Uterus (tissue), 4 donors: ENCODE measurements at places on chromosomes 1 and 21. TPM values are rescaled to one million over a fixed set of nuclear protein-coding genes. Genes with fewer than 3 reads are reported as not detected.

The S100A2 gene
- 2.1 TPM for total RNA-seq

The BARHL2 gene
- total RNA-seq: not detected

The ACKR1 gene
- total RNA-seq: 190 TPM

The HAO2 gene
- 1.4 TPM for total RNA-seq

The CD1E gene
- total RNA-seq: 0.21 TPM

The EYA3 gene
- 11.5 TPM for total RNA-seq

The FAM177B gene
- total RNA-seq: not detected

The SLC44A5 gene
- 5.5 TPM for total RNA-seq

The PIK3R3 gene
- total RNA-seq: 23.6 TPM

DNA sequence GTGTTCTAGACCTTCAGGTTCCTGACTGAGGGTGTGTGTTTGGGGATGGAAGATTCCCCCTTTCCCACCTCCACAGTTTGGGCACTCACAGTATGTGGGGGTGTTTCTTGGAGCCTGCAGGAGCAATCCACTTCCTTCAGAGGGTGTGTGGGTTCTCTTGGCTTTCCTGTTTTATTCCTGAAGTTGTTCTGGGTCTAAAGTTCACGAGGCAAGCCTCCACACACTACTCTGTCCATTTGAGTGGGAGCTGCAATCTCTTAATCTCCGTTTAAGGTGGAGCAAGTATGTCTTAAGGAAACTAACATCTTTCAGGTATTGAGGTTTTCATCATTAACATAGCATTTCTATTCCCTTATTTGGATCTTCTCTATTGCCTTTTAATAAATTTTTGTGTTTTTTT, 141.8 kb downstream of the TENT5C start:
- no peaks in the 10 kb centered on the region for H3K4me1 ChIP-seq
- H3K4me3 ChIP-seq: no peak overlapping the region
- no peak overlapping the region for H3K27ac ChIP-seq
- H3K27me3 ChIP-seq: no peaks in the 10 kb centered on the region
- DNase-seq: no peak

DNA sequence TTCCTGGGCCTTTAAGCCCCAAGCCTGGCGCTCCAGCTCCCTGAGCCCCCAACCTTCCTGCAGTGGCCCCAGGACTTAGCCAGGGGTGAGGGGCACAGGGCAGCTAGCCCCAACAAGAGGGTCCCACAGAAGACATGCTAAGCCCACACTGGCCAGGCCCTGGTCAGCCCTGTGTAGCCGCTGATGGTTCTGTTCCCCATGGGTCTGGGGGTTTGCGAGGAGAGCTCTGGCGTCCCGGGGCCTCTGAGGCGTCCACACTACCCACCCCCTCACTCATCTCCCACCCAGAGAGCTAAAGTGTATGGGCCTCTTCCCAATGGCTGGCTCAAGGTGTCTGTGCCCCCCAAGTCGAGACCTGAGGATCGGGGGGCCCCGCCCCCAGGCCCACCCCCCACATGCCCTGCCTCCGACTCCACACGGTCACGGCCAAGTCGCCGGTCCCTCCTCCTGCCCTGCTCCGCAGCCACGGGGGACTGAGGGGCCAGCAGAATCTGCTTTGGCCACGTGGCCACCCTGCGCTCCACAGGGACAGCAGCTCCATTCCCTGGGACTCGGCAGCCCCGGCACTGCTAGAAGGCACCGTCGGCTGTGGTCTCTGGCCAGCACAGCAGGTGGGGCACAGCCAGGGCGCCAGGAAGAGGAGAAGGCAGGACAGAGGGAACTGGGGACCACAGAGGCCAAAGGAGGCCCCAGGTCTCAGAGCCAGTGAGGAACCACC, 7.8 kb downstream of the TNFRSF18 start:
- no peaks in the 10 kb centered on the region for H3K36me3 ChIP-seq
- H3K27ac ChIP-seq: no peak overlapping the region
- DNase-seq: no peak
- peaks cover 8% of the 10 kb centered on the region for H3K4me1 ChIP-seq
- no peaks in the 10 kb centered on the region for H3K27me3 ChIP-seq
- H3K4me3 ChIP-seq: no peak overlapping the region

DNA sequence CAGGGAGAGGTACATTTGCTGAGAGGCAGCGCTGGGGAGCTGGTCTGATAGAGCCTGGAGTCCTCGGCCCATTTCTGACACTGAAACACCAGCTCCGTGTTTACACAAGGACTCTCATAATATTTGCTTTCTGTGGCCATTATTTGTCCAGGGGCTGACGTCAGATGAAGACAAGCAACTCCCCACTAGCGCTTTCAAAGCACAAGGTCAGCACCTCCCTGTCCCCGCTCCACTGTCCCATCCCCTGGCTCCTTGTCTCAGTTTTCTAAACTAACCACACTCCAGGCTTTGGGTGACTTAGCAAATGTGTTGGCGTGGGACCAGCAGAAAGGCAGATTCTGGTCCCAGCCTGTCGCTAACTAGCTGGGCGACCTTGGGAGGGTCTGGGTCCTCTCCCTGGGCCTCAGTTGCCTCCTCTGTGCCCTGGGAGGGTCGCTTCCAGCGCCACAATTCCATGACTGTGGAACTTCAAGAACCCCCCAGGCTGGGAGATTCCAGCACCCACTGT, 37.4 kb upstream of the ZBTB40 start:
- DNase-seq: no peak
- peaks cover 6% of the 10 kb centered on the region for H3K4me1 ChIP-seq
- no peaks in the 10 kb centered on the region for H3K36me3 ChIP-seq
- no peaks in the 10 kb centered on the region for H3K27me3 ChIP-seq
- no peak overlapping the region for H3K4me3 ChIP-seq

- H3K27me3 ChIP-seq: no peaks in the 10 kb centered on the region
- no peak for DNase-seq
- no peak overlapping the region for H3K4me3 ChIP-seq
- H3K4me1 ChIP-seq: no peaks in the 10 kb centered on the region
- H3K27ac ChIP-seq: no peak overlapping the region
Measured at GRCh38 chr1:166929911-166930310, 45.4 kb downstream of the ILDR2 start.

DNA sequence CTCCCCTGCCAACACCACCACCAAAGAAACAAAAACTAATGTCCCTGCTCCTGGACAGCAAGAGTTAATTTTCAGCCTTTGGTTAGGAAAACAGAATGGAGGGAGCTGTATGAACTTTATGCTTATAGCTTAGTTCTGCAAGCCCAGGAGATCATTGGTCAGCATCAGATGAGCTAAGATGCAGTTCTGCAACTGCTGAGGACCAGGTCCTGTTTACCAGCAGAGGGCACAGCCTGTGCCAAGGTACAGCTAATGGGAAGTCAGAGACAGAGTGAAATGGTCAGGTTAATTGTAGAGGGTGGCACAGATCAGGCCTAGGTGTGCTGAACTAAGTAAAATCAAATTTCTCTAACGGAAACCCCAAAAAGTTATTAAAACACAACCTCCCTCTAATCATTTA, 161.3 kb downstream of the ROR1 start:
- no peak overlapping the region for H3K4me3 ChIP-seq
- H3K27ac ChIP-seq: no peak overlapping the region
- DNase-seq: no peak
- no peaks in the 10 kb centered on the region for H3K36me3 ChIP-seq
- no peaks in the 10 kb centered on the region for H3K27me3 ChIP-seq

DNA sequence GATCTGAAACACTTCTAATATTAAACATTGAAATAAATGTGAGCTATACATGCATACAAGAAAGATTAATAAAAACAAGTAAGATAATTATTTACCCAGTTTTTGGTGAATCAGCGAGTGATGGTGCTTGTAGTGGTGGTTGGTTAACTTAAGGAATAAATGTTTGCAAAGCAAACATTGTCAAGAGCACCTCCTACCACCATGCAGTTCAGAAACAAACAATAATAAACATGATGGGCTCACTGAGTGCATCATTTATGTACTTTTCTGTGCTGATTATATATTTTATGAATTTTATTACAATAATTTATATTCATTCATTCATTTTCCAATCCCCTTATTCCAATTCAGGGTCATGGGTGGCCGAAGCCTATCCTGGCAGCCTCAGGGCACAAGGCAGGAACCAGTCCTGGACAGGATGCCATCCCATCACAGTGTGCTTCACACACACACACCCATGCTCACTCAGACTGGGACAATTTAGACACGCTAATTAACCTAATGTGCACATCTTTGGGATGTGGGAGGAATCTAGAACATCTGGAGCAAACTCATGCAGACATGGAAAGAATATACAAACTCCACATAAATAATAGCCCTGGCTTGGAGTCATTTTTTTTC, 57.8 kb downstream of the ZMYM4 start:
- no peaks in the 10 kb centered on the region for H3K4me1 ChIP-seq
- no peaks in the 10 kb centered on the region for H3K36me3 ChIP-seq
- no peaks in the 10 kb centered on the region for H3K27me3 ChIP-seq

- no peaks in the 10 kb centered on the region for H3K36me3 ChIP-seq
- H3K4me1 ChIP-seq: no peaks in the 10 kb centered on the region
Measured at GRCh38 chr1:214300149-214300780, 19.3 kb downstream of the SMYD2 start.

DNA sequence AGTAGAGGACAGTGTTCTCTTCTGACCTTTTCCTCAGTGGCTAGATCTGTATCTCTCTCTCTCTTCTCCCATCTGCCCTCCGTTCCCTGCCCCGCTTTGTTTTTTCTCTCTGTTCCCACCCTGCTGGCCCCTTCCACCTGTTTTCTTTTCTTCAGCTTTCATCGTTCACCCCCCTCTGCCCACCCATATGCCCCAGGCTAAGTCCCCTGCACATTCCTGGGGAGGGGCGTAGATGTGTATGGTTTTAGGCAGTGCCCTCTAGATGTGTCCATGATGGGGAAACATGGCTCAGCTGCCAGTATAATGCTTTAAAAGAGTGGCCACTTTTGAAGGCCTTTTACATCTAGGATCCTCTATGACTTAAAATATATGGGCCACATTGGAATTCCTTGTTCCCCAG, 13.6 kb downstream of the S100A11 start:
- H3K36me3 ChIP-seq: no peaks in the 10 kb centered on the region
- no peaks in the 10 kb centered on the region for H3K27me3 ChIP-seq
- no peaks in the 10 kb centered on the region for H3K4me1 ChIP-seq
- no peak overlapping the region for H3K4me3 ChIP-seq
- DNase-seq: no peak

DNA sequence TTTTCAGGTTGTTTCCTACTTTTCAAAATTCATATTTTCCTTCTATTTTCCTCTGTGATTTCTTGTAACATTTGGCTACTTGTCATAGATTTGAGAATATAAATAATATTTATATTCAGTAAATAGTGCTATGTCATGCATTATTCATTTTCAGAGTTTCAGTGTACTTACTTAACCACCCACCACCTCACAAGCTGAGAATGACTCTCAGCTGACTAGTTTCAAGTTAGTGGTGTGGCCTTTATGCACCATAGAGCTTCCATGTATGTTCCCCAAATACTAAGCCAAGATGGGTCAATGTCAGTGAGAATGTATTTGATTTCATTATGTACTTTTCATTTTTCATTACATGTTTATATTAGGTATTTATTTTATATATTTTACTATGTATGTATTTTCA, 56.9 kb upstream of the RGS1 start:
- DNase-seq: no peak
- H3K4me3 ChIP-seq: no peak overlapping the region
- H3K36me3 ChIP-seq: no peaks in the 10 kb centered on the region
- H3K27ac ChIP-seq: no peak overlapping the region

DNA sequence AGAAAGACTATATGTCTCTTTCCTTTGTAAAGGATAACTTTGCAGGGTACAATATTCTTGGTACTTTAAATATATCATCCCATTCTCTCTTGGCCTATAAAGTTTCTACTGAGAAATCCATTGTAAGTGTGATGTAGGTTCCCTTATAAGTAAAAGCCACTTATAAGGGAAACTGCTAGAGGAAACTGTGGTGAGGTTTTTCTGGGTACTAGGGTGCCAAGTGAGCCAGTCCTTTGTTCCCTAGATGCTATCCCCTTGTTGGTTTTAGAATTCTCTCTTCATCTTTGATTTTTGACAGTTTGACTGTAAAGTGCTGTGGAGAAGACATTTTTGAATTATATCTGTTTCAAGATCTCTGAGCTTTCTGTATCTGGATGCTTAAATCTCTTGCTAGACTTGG, 108.9 kb upstream of the NEK7 start:
- DNase-seq: no peak
- H3K27ac ChIP-seq: no peak overlapping the region
- H3K36me3 ChIP-seq: no peaks in the 10 kb centered on the region
- H3K4me1 ChIP-seq: no peaks in the 10 kb centered on the region

- no peak for DNase-seq
- no peaks in the 10 kb centered on the region for H3K4me1 ChIP-seq
- no peak overlapping the region for H3K4me3 ChIP-seq
- H3K36me3 ChIP-seq: no peaks in the 10 kb centered on the region
- H3K27ac ChIP-seq: no peak overlapping the region
- no peaks in the 10 kb centered on the region for H3K27me3 ChIP-seq
Measured at GRCh38 chr1:221575605-221576004, 166.3 kb downstream of the DUSP10 start.

- no peak overlapping the region for H3K27ac ChIP-seq
- no peak overlapping the region for H3K4me3 ChIP-seq
- no peaks in the 10 kb centered on the region for H3K4me1 ChIP-seq
- H3K27me3 ChIP-seq: no peaks in the 10 kb centered on the region
Measured at GRCh38 chr1:78096976-78097375, 51.2 kb downstream of the GIPC2 start.

DNA sequence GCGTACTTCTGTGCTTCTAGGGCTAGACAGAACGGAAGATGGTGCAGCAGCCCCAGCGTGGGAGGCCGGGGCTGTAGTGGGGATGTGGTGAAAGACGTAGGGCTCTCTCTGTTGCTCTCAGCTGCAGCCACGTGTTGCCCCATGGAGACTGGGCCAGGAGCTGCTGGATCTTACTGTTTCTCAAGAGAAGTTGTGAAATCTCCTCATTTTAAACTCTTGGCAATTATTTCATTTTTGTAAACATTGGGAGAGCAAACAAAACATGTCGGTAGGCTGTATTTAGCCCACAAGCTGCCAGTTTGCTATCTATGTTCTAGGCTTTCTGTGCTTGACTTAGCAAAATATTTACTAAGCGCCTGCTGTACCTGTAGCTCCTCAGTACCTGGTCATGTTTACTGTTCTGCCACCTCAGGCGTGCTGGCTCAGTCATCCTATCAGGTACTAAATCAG, 15.9 kb upstream of the ELOA start:
- DNase-seq: peak; percentile 76
- no peaks in the 10 kb centered on the region for H3K36me3 ChIP-seq
- H3K27ac ChIP-seq: no peak overlapping the region
- no peak overlapping the region for H3K4me3 ChIP-seq
- H3K27me3 ChIP-seq: no peaks in the 10 kb centered on the region
- no peaks in the 10 kb centered on the region for H3K4me1 ChIP-seq

DNA sequence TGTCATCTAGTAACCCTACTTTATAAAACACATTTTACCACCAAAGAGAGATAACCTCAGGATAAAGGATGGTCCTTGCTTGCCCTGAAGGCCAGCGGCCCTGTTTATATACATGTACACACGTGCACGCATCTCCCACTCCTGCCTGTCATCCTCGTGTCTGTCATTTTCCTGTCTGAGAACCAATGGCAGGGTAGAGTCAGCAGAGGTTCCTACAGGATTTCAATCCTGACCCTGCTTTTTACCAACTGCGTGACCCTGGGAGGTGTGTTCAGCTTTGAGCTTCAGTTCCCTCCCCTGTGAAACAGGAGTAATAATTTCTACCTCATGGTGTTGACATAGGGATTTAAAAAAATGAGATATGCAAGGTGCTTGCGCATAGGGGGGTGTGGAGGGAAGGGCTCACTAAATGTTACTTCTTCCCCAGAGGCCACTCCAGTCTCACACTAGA, 12.3 kb upstream of the RASSF5 start:
- peaks cover 6% of the 10 kb centered on the region for H3K4me1 ChIP-seq
- H3K27ac ChIP-seq: peak overlapping the region; percentile 45
- no peak overlapping the region for H3K4me3 ChIP-seq

GRCh38 chr1:77218477-77219165, 609 bp downstream of the PIGK start:
- peak overlapping the region; percentile 85 for H3K27ac ChIP-seq
- no peaks in the 10 kb centered on the region for H3K4me1 ChIP-seq
- no peaks in the 10 kb centered on the region for H3K27me3 ChIP-seq
- no peaks in the 10 kb centered on the region for H3K36me3 ChIP-seq
- peak overlapping the region; percentile 72 for H3K4me3 ChIP-seq
- no peak for DNase-seq
